Fibroblast of the aortic adventitia (primary cell): ENCODE measurements at places on chromosomes 16 and 17. TPM values are rescaled to one million over a fixed set of nuclear protein-coding genes. Genes with fewer than 3 reads are reported as not detected.

Gene KRTAP3-1
- not detected in 2 replicates for total RNA-seq

Gene SLC7A6
- total RNA-seq: 4.8 and 15.2 TPM in 2 replicates

Gene NXPH3
- total RNA-seq: 1.4 and 1.9 TPM in 2 replicates

GRCh38 chr16:9318764-9319163 is 227.3 kb downstream of the HAPSTR1 start:
- DNase-seq: no peak

Gene MYL4
- total RNA-seq: not detected in 2 replicates

DNA sequence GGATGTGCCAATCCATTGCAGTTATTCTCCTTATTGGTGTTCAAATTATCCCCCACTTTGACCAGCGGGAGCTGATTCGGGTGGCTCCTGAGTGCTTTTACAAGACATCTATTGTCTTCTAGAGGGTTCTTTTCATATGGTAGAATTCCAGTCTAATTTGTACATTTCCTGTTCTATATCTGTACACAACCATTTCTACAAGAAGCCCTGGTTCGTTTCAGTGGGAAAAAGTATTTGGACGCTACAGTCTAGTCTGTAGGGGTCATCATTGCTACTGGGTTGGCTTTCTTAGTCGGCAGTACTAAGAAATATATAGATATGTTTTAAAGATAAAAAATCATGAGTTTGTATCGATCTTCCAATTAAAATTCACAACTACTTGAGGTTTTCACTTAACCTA is 262.6 kb downstream of the MAP2K6 start:
- no peak for DNase-seq

- DNase-seq: no peak
These were observed 66.5 kb downstream of the ATP2C2 start for GRCh38 chr16:84434800-84435199.

GRCh38 chr16:72664056-72664508 is 383.8 kb downstream of the ZFHX3 start:
- DNase-seq: no peak
